LoVo (cell line): ENCODE measurements at places on chromosomes 7 and 10.

DNA sequence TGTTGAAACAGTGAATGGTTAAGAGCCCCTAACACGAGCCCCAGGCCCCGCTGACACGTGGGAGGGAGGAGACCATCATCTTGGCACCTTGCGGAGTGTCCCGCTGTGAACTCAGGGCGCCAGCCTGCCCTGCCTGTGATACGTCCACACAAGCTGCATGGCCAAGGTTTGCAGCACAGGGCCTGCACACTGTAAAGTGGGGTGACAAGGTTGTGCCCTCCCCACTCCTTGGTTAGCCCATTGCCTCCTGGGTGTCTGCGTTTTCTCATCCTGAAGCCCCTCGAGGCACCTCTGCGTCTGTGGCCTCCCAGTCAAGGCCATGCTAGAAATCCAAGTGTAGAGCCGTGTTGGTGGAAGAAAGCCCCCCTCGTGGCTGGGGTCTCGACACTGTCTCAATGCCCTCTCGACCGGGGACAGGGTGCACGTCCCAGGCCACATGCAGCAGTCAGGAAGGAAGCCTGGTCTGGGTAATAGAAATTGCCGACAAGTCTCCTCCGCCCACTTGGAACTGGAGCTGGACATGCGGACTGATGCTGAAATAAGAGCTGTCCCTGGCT, 192.1 kb downstream of the DNAJB6 start:
- no peak for DNase-seq

GRCh38 chr10:15137636-15138035, 30.9 kb downstream of the NMT2 start:
- DNase-seq = no peak

GRCh38 chr7:105800442-105800841, 76.0 kb downstream of the ATXN7L1 start:
- no peak for DNase-seq

- DNase-seq = no peak
Observed at GRCh38 chr10:24502801-24503460, 220.8 kb downstream of the ARHGAP21 start.

DNA sequence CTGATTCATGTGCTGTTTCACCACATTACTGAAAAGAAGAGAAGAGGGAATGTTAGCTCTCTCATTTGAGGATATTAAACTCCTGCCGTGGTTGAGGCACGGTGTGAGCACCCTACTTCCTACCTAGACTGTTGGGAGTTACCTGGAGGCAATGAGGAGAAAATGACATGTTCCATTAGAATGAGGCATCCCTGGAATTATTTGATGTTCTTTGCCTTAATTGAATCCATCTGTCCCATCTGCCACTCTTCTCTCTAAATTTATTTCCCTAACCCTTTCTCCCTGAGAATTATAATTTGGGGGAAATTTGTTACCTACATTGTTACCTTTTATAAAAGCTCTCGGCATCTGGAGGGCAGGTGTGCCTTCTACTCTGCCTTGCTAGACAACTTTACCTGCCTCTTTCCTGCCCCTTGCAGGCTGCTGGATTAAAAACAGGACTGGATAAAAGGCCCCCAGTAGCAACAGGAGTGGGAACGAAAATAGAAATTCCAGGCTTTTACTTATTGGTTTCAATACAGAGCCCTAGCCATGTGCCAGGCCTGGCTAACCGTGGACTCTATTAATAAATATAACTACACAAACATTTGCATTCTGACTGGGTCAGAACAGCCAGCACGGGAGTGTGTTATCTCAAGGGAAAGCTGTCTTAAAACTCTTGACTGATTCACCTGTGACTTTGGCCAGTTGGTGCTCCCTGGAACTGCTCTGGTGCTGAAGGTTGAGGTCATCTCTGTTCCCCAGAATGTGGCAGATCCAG, 4.4 kb upstream of the ATXN7L1 start:
- DNase-seq = no peak

DNA sequence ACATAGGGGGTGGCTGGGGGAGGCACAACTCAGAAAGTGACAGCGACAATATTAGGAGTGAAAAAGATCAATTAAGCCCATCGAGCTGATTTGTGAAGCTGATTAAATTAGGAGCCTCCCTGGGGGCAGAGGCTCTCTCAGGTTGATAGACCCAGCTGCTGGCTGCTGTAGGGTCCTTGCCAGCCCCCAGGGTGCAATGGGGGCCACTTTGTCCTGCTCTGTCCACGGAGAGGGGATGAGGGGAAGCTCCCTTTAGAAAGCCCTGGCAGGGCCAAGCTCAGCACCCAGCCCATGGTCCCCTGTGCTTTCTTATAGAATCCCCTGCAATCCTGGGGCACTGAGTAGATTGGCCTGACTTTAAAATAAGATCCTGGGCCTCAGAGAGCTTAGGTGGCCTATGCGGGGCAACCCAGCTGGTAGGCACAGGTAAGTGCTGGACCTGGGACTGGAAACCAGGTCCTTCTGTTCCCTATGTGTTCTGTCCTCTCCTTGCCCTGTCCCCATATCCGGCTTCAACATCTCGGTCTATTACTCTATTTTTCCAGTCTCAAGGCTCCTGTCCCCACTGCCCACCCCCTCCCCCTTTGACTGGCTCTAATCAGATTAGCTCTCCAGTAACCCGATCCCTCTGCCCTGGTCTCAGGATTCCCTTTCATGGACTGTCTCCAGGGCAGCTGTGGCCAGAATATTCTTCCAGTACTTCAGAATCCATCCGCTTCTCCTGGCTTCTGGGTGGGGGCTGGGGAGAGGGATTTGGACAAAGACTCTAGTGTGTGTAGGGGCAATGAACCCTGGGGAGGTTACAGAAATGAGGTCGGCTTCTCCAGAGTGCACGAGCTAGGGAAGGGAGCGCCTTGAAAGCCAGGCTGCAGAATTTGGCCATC, 259.6 kb downstream of the RPS24 start:
- DNase-seq = no peak

DNA sequence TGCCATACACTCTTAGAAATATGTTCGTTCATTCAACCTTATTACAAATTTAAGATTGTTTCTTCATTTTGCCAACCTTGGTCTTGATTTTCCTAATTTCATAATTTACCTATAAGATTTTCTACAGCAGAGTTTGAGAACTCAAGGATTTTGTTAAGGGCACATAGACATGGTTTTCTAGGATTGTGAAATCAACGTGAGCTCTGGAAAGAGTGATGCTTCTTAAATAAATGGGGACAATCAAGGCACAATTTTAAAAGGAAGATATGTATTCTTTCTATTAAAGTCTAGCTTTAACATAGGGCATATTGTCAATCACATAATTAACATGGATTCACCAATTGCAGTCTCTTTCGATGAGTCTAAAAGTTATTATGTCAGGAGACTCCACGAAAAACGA, 174.2 kb upstream of the PHF14 start:
- DNase-seq = no peak

DNA sequence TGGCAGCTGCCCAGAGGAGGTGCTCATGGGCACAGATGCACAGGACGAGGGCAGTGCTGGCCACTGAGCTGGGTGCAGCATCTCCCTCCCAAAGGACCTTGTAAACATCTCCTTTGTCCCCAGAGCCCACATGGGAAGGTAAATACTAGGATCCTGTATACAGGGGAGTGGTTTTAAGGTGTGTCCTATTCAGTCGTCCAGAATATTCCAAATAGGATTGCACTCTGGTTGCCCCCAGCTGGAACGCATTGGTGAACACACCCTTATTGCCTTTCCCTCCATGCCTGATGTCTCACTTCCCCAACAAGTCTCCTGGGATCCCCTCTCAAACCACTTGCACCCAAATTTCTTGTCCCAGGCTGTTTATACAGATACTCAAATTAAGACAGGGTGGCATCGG, 152.0 kb upstream of the PCBD1 start:
- no peak for DNase-seq

- no peak for DNase-seq
Observed at GRCh38 chr10:132247943-132248342, 59.8 kb downstream of the STK32C start.

DNA sequence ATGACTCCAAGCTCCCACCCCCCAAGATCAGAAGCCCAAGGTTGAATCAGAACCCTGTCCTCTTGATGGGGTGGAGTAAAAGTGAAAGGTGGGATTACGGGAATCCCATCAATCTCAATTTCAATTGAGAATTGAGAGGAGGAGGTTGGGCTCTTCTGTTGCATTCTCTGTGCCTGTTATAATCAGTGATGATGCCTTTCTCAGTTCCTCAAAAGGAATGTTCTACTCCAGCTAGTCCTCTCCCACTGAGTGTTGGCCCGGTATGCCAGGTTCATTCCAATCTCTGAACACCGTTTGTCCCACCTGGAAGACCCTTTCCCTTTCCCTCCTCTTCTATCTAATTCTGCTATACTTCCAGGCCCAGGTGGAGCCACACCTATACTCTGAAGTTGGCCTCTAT, 17.2 kb upstream of the XPNPEP1 start:
- DNase-seq = no peak

- no peak for DNase-seq
Observed at GRCh38 chr10:87605628-87606251, 53.9 kb upstream of the PAPSS2 start.

DNA sequence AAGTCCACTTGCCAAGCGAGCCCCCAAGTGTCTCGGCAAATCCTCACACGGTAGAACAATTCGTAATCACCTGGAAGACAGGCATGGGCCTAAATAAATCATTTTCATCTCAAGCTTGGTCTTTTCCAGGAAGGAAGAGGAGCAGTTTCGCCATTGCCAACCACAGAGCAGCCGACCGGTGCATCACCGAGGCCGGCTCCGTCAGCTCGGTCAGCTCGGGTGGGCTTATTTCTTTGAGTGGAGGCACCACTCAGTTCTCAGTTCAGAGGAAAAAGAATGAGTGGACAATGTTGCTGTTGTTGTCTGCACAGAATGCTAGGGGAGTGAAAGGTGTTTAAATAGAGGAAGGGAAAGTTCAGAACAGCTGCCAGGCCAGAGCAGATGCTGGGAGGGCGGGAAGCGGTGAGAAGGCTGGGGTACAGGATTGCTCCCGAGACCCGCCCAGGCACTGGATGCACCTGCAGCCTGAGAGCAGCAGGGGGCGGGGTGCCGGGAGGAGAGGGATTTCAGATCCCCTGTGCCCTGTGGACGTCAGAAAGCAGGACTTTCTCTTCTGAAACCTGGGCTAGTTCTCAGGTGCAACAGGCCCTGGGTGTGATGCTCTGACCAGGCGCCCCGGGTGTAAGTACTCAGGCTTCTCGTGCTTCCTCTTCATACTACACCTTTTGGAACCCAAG, 17.7 kb upstream of the IGFBP3 start:
- peak; percentile 20 for DNase-seq

DNA sequence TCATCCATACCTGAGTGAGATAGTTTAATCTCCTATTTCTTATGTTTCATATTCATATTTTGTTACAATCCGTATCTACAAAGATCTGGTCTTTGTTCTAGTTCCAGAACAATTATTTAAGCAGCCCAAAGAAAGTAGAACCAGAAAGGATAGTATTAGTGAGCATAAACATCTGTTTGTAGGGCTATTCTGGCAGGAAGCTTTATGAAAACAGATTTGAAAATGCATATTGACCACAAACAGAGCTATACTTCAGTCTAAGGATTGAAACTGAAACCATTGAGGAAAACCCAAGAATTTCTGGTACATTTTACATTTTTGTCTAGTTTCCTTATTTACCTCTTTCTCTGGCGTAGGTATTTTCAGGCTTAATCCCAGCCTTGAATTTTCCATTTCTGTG, 28.1 kb downstream of the LRGUK start:
- DNase-seq = no peak

DNA sequence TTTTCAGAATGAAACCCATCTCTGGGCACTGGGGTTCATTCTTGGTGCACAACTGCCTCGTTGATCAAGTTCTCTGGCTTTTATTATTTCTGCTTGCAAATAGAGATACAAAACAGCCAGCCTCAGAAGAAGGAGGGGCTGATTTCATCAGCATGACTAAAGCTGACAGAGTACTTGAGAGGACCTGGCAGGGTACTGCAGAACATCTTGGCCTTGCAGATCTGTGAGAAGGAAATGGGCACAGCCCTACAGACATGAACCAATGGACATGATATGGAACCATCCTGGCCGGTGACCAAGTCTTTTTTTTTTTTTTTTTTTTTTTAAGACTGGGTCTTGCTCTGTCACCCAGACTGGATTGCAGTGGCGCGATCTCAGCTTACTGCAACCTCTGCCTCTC, 240.6 kb downstream of the VTI1A start:
- no peak for DNase-seq

DNA sequence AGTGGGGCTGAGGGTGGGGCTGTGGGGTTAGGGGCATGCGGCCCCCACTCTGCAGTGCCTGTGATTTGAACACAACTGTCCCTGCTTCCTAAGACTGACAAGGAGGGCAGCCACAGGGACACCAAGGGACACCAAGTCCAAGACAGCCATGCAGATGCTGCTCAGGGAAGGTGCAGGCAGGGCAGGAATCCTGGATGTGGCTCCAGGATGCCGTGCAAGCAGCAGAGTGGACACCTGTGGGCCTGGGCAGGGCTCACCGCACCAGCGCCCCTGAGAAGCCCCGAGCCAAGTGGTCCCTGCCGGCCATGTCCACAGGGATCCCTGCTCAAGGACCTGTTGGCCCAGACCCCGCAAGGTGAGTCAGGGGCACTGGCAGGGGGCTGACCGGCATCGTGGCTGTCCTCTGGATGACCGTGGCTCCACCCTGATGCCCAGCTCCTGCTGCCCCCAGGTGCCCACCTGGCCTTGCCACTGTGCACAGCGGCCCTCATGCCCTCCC, 58.5 kb downstream of the STK32C start:
- DNase-seq = no peak

- peak; percentile 58 for DNase-seq
Observed at GRCh38 chr7:21580073-21580521, 37.3 kb downstream of the DNAH11 start.

DNA sequence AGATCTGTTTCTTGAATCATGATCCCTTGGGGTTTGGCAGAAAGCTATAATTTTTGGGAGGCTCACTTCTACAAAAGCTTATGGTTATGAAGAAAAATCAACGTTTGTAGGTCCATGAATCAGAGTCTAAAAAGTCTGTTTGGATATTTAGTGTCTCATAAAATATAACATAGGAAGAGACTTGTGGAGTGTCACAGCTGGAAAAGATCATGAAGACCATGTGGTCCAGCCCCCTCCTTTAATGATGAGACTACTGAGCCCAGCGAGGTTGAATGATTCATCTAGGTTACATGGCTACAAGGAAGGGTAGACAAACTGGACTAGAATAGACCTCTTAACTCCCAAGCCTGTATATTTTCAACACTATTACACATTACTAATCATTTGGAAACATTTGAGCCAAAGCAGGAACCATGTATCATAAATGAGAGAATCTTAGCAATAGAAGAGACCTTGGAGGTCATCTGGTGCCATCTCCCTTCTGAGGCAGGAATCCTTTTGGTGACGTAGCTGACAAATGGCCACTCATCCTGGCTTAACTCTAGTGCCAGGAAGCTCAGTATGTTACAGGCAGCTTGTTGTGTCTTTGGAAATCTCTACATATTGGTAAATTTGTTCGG, 152.5 kb downstream of the CREB5 start:
- DNase-seq = no peak
